Ureter (tissue), 1 donor: ENCODE measurements at places on chromosomes 7 and 10.

GRCh38 chr7:21128062-21128817 lies 299.6 kb upstream of the SP4 start:
- DNase-seq: no peak

- DNase-seq: no peak
These were observed 436.4 kb upstream of the LRGUK start for GRCh38 chr7:133690740-133691139.

GRCh38 chr10:30510932-30511700 lies 77.1 kb downstream of the MAP3K8 start:
- DNase-seq: no peak

DNA sequence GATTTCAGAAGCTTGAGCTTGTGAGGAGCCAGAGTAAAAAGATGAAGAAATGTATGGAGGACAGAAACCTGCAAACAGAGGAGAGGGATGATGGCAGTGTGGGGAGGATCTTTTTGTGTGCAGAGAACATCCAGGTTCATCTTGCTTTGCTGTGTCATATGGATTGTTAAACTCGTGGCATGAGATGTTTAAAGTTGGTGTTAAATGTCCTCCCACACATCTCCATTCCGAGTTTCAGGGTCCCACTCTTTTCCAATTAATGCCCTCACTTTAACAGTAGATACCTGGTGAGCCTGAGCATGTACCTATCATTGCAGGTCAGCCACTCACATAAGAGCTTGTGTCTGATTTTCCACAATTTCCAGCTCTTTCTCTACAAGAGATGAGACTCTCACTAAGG lies 147.7 kb downstream of the ST7 start:
- DNase-seq: no peak

GRCh38 chr10:86821388-86821999 lies 65.1 kb downstream of the BMPR1A start:
- DNase-seq: no peak

- peak; percentile 68 for DNase-seq
These were observed 27.1 kb downstream of the PRLHR start for GRCh38 chr10:118568327-118568848.

DNA sequence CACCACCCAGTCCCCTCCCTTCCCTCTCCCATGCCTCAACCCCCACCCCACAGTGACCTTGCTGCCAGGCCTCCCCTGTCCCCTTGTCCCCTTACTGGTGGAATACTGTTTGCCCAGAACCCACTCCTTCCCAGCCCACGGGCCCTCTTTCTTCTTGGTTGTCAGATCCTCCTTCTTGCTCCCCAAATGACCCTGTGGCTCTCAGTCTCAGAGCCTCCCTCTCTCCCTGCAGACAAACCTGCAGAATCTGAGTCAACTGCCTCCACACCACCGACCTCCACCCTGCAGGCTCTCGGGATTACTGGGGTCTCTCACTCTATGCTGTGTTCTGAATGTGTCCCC lies 47.5 kb downstream of the HSPA12A start:
- DNase-seq: no peak

GRCh38 chr7:51366930-51367613 lies 50.5 kb upstream of the COBL start:
- peak; percentile 47 for DNase-seq

DNA sequence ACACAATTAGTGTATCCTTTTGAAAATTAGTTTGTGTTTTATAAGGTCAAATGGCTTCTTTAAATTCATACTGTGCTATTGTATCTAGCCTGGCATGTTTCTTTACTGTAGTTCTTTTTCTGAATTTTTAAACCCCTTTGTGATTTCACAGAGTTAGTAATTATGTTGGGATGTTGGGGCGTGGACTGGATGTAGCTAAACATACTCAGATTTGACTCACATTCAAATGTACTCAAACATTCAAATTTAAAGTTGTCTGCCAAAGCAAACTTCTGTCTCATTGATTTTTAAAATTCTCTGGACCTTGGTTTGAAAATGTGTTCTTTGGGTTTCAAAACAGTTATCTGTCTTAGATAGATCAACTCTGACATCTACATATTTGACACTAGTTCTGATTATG lies 7.2 kb upstream of the NRP1 start:
- no peak for DNase-seq

DNA sequence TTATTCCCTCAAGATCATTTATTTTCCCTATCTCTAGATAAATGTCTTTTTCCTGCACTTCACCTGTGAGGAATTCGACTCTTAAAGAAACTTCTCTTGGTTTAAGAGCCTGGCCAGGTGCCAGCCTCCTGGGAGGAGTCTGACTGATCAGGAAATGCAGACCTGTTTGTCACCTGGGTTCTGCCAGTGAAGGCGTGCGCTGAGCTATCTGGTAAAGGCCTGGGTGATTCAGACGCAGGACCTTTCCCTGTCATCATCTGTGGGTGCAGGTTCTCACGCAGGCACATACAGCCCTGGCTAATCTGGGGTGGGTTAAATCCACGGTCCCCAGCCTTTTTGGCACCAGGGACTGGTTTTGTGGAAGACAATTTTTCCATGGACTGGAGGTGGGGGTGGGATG lies 65.3 kb upstream of the AQP1 start:
- peak; percentile 83 for DNase-seq

GRCh38 chr7:101947899-101948298 lies 130.5 kb downstream of the CUX1 start:
- DNase-seq: peak; percentile 56

DNA sequence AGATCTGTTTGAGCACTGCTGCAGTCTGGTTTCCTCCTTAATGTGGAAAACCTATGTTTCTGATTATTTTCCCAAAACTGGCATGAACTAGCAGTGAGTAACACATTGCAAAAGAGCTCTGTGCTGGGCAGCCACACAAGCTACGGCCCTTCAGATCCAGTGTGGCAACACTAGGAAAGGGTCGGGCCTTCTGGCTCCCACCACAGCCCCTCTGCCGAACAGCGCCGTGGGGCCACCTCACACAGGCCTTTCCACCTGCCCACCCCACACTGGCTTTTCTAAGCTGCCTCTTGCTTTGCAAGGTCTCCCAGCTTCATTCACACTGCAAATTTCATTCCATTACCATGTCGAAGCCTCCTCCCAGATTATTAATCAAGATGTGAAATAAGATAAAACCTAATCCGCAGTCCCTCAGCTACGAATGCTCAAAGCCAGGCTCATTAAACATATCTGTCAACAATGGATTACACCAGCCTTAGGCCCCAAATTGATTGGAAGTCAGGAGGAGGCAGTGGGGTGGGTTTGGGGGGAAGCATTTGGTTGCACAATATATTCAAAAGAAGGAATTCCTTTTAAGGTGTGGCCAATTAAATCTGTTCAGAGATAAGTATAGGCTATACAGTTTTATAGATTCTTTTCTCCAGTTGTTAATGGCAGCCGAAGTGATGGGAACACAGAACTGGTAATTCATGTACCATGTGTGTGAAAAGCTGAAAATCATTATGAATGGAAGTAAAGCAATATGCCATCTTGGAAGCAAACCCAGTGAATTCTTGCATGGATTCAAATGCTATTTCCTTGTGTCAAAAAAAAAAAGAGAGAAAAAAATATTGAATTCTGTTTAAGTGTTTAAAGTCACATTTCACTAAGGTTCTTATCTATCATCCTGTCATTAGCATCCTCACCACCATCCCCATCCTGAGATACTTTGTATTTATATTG lies 223.7 kb downstream of the MTERF1 start:
- DNase-seq: no peak

GRCh38 chr7:70134029-70134770 lies 535.9 kb downstream of the AUTS2 start:
- DNase-seq: no peak

GRCh38 chr7:111356941-111357340 lies 205.4 kb downstream of the IMMP2L start:
- no peak for DNase-seq

GRCh38 chr10:16117305-16117695 lies 257.0 kb upstream of the MINDY3 start:
- DNase-seq: no peak

- DNase-seq: no peak
These were observed 106.6 kb downstream of the EXOC4 start for GRCh38 chr7:133359449-133359848.

DNA sequence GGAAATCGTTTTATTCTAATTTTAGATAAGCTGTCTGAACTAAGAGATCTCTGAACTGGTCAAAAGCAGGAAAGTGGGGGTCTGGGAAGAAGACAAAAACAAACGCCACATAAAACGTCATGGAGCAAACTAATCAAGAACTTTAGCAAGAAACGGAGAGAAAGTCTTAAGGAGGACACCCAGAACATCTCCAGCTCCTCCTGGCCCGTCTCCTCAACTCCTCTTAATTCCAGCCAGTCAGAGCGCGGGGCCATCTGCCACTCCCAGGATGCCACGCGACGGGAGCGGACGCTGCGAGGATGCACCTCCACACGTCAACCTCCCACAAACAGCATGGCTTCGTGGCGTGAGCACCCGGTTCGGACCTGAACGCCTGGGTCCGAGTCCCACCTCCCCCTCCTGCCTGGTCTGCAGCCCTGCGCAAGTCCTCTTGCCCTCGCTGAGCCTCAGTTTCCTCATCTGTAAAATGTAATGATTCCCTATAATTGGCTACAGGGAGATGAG lies 598 bp downstream of the MMS19 start:
- DNase-seq: peak; percentile 81

DNA sequence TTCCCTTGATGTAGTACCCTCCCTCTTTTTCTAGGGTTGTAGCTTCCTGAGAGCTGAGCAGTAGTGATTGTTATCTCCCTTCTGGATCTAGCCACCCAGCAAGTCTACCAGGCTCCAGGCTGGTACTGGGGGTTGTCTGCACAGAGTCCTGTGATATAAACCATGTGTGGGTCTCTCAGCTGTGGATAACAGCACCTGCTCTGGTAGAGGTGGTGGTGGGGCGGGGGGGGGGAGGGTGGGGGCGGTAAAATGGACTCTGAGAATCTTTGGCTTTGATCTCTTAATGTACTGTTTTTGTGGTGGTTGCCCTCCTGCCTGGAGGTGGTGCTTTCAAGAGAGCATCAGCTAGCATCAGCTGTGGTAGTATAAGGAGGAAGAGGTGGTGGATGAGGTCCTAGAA lies 302.0 kb upstream of the CHRM2 start:
- DNase-seq: no peak

DNA sequence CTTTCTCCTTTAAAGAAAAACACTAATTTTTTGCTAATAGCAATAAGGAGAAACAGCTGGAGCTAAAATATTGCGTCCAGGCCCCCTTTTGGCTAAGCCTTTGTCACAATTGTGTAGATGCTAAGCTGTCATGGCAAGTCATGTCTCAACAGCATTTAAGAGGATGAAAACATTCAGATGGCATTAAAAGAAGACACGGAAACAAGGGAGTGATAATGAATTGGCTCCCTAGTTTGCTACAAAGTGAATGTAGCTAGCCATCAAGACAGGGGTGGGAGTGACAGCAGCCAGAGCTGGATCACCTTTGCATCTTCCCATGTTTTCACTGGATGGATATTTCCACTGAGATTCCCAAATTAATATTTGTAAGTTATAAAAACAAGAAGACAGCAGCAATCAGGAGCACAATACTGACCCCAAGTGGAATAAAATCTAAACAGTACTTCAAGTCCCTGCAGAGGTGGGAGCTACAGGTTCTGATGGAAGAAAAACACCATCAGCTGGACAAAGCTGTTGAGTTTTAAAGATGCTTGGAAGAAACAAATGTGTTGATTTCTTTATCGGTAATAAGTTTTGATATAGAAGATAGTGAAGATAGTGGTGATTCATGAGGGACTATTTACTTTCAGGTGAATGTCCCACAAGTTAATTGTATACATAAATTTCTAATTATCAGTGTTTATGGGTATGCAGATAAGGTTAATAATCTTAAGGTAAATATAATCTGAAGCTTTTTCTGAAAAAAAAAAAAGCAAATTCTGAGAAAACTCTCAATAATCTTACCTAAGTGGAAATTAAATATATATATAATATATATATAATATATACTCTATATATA lies 129.4 kb downstream of the SLC16A9 start:
- no peak for DNase-seq

GRCh38 chr10:124654686-124655085 lies 89.5 kb downstream of the FAM53B start:
- no peak for DNase-seq

DNA sequence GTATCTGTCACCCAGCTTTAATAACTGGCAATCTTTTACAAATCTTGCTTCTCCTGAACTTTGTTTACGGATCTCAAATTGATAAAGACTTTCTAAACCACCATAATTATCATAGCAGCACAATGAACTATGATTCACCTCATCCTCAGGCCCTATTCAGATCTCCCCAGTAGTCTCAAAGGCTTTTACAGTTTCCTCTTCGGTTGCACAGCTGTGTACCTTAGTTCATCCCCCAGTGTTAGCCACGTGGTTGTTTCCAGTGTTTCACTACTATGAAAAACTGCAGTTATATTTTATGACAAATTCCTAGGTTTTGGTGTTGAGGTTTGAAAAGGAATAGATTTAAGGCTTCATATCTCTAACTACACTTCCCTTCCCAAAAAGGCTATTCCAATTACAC lies 24.9 kb downstream of the PAXIP1 start:
- DNase-seq: no peak
